ENCODE measurements at places on chromosomes 1 and 21.

DNA sequence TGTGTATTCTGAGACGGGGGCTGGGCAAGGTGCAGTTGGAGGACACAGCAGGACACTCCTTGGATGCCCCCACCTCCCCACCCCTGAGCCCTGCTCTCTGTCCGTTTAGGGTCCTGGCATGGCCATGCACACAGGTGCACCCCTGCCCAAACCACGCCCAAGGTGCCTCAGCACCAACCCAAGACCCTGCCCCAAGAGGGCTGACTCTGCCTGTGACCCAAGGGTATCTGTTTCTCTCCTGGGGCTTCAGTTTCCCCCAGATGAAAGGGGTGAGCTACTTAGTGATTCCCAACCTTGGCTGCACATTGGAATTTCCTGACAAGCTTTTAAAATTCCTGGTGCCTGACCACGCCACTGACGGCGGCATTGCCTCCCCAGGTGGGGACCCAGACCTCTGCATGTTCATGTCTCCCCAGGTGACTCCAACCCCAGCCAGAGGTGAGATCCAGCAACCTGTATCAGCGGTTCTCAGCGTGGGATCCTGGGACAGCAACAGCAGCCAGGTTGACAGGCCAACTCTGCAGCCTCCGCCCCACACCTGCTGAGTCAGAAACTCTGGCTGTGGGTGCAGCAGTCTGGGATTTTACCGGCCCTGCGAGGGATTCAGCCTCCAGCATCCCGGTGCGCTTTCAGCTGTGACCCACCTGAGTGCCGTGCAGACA lies 483.4 kb downstream of the NPHP4 start:
- DNase-seq: no peak

GRCh38 chr1:14780271-14780670 lies 181.8 kb downstream of the KAZN start:
- DNase-seq: no peak

DNA sequence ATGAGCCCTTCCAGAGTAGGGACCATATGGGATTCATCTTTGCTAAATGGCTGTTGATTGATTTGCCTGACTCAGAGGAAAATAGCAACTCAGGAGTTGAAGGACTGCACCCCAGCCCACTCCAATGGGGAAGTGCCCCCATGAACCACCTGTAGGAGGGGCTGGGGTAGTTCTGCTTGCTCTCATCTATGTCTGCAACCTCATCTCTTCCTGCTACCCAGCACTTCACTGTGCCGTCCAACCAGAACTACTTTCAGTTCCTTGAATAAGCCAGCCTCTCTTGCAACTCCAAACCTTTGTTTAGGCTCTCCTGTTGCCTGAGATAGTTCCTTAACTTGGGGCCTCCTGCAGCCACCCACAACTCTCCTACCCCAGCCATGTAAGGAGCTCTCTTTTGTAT lies 26.6 kb downstream of the BEND5 start:
- DNase-seq: no peak

DNA sequence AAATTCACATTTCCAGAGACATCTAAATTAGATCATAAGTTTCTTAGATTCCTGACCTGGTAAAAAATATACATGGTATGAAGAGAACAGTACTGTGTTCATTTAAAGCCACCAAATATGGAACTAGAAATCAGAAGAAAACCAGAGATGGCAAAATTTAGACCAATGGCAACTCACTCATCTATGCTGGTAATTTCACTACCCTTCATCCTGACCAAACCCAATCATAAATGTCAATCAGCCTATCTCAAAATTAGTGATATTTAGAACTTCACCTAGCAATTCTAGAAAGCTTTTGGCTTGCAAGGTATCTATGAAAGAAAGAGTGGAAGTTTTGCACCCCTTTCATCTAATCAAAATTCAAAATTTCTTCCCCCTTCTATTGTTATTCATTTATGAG lies 107.7 kb downstream of the NIBAN1 start:
- DNase-seq: no peak

- DNase-seq: no peak
Measured at GRCh38 chr21:43190544-43190943, 21.7 kb downstream of the CRYAA start.
